ENCODE measurements at places on chromosomes 11 and 22.

GRCh38 chr11:11611381-11611780 is 10.4 kb downstream of the GALNT18 start:
- no peak for DNase-seq

GRCh38 chr11:77103319-77103718 is 679 bp downstream of the OMP start:
- DNase-seq: no peak

DNA sequence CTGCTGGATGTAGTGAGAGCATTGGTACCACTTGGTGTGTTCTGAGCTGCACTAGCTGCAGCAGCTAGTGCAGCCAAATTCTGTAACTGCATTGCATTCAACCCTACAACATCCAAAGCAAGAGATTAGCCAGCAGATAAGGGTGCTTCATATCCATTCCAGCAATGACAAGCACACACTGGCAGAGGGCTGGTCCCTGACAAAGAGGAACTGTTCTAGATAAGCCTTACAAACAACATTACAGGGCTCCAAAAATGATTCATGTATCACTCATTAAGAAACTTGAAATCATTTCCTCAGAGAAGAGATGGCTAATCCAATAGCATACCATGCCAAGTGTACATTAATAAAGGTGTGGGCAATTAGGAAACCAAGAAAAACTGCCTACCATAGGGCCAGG is 28.4 kb upstream of the RAPSN start:
- no peak for DNase-seq

DNA sequence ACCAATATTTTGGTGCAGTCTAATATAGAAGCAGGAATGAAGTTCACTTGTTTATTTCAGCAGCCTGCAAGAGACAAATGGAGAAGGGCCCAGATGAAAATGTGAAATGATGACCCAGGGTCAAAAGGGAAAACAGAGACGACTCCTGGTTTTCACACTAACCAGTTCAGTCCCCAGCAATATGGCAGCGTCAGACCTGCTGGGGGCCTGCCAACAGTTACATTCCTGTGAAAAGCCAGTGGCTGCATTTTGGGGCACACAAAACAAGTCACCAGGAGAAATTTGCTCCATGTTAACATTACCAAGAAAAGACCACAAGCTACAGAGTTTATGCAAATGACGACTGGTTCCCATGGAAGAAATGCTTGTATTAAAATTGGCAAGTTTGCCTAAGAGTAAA is 80.2 kb downstream of the CCDC34 start:
- DNase-seq: no peak

DNA sequence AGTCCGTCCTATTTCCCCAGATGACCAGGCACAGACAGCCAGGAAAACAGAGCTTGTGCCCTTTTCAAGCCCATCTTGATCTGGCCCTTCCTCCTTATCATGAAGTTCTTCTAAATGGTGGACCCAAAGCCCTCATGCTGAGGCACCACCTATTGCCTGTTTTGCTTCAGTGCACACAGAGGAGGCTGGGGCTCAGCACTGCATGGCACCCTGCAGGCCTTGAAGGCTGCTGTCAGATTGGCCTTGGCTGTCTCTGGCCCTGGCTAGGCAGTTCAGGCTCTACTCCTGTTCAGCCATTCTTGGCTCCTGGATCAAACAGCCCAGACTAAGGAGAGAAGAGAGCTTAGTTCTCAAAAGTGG is 49.2 kb downstream of the OTOG start:
- DNase-seq: no peak

- no peak for DNase-seq
Observed at GRCh38 chr11:87203907-87204602, 166.3 kb downstream of the TMEM135 start.

GRCh38 chr22:22939588-22940368 is 52.2 kb downstream of the IGLL5 start:
- no peak for DNase-seq

DNA sequence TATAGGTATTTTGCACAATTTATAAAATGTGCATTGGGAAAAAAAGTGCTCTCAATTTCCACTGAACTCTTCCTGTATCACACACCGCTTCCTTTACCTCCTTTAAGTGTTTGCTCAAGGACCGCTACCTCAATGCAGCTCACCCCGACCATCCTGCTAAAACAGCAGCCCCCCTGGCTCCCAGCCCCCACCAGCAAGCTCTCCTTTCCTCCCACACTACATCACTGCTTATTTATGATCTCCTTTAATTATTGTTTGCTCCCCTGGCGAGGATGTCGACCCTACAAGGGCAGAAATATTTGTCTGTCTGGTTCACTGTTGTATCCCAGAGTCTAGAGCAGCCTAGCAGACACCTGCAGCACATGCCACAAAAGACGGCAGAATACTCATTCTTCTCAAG is 10.0 kb downstream of the SHANK2 start:
- DNase-seq: no peak

- no peak for DNase-seq
Observed at GRCh38 chr11:111347723-111348115, 31.4 kb downstream of the POU2AF1 start.

DNA sequence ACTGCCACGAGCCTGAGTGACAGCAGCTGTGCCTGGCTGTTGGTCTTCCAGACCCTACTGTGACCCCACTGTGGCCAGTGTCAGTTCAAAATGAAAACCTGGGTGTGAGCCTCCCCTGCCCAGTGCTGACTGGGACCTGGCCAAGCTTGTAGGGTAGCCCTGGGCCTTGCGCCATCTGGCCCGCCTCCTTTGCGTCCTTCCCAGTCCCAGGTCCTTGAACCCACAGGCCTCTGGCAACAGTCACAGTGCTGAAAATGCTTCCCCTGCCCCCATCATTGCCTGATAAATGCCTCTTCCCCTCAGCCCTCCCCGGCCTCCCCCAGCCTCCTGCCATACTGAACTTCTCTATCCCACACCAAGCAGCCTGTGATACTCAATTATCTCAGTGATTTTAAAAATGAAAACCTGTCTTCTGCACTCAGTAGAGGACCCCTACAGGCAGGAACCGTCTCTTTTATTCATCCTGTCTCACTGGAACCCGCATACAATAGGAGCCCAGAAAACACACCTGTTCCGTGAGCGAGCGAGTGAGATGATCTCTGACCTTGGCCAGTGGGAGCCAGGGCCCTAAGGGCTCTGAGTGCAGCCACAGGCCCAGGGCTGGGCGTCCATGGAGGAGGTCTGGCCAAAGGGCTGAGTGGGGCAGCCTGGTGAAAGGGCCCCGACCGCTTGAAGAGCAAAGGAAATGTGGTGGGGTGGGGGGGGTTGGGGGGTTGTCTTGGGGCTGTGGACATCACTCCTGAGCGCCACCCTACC is 49.7 kb upstream of the TTLL12 start:
- DNase-seq: no peak

DNA sequence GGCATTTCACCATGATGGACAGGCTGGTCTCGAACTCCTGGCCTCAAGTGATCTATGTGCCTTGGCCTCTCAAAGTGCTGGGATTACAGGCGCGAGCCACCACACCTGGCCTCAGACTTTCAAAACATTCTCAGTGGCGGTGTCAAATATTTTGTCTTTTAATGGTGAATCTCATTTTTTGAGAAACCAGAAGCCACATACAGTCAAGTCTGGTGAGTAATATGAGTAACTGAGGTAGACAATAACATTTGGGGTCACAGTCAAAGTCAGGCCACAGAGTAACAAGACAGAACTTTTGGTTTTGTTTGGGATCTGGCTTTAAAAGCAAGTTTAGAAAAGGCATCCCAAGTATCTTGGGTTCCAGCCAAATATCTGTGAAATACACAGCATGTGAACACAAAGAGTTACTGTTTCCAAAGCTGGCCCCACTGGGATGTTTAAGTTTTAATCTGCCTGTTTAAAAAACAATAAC is 5.6 kb upstream of the TMA7B start:
- no peak for DNase-seq

GRCh38 chr11:22797047-22797446 is 32.6 kb downstream of the SVIP start:
- no peak for DNase-seq

DNA sequence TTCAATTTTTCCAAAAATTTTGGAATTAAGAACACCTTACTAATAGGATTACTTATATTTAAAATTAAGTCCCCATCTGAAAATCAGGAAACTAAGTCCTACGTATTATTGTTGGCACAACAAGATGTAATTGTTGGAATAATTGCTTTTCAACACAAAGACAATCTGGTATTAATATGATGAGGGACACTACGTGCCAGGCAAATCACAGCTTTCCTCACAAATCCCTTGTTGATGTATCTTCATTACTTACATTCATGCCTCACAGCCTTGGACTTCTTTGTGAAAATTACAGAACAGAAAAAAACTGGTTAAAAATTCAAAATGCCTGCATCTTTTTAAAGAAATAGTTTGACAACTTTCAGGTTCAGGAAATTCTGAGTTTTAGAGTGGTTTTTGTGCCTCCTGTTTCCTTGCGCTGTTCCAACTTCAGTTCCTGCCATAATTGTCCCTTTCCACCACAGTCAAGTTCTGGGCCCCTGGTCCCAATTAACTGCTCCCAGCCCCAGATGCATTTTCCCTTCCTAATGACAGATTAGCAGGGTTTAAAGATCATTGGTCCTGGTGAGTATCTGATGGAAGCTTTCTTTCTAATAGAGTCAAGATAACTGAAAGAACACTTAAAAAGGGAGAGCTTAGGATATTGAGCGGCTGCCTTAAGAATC is 23.3 kb upstream of the CCDC34 start:
- no peak for DNase-seq

DNA sequence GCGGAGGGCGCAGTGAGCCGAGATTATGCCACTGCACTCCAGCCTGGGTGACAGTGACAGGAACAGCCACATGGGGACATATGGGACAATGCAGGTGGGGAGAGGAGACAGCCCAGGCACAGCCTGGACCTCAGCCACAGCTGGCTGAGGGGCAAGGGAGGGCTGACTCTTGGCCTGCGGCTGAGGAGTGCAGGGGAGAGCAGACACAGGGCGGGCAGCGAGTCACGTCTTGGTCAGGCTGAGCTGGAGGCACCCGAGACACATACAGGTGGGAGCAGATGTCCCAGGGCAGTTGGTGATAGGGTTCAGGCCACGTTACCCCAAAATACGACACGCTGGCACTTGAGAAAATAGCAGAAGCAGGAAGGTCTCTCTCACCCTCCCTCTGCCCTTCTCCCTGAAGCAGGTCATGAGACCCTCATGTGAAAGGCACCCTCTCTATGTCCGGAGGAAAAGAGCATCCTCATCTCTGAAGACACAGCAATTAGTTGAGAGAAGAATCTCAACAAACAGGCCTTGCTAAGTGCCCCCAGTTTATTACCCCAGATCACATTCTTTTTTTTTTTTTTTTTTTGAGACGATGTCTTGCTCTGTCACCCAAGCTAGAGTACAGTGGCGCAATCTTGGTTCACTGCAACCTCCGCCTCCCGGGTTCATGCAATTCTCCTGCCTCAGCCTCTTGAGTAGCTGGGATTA is 10.5 kb downstream of the KIAA0930 start:
- no peak for DNase-seq

GRCh38 chr22:41782316-41782715 is 18.2 kb upstream of the CCDC134 start:
- peak; percentile 11 for DNase-seq

Data from T-helper 22 cell (primary cell).